Hematopoietic multipotent progenitor cell treated with erythropoietin and hydrocortisone succinate and interleukin-3 and kit ligand, for 8 days (in vitro differentiated cells): ENCODE measurements at places on chromosomes 3 and 15.

- no peak for DNase-seq
Measured at GRCh38 chr15:89836267-89837133, 21.8 kb upstream of the ANPEP start.

- DNase-seq = no peak
Measured at GRCh38 chr3:53822331-53822741, 23.9 kb downstream of the CHDH start.

DNA sequence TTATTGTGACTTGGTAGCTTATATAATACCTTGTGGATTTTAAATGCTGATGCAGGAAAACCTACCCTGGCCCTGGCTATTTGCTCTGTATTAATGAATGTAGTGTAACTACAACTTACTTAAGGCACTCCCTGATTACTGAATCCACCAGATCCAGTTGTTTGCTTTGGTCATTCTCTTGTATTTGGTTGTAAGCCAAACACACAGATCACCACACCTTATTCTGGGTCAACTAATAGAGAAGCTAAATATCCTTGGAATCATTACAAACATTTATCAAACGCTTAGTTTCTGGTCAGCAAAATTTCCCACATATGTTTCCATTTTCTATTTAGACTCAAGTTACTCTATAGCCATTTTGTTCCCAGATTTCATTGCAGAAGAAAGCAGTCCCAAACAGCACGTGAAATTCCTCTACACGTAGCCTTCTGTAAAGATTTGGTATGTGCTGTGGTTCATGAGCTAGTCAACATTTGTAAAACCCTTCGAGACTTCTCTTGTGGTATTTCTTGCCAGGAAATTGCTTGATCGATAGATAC, 322.6 kb downstream of the MEX3B start:
- no peak for DNase-seq

DNA sequence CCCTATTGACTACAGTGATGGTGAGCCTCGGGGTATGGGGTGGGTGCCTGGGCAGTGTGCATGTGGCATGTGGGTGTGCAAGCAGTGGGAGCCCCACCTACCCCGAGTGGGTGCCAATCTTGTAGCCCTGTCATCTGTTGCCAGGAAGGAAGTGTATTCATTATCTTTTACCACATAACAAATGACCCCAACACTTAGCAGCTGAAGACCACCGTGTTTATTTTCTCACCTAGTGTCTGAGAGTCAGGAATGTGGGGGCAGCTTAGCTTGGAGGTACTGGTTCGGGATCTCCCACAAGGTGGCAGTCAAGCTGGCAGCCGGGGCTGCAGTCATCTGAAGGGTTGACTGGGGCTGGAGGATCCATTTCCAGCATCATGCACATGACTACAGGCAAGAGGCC, 21.7 kb downstream of the XYLB start:
- DNase-seq = no peak

GRCh38 chr3:45656575-45657363, 32.4 kb upstream of the SACM1L start:
- peak; percentile 94 for DNase-seq

- DNase-seq = no peak
Measured at GRCh38 chr3:186886202-186886981, 43.9 kb downstream of the ADIPOQ start.
